ENCODE measurements at places on chromosomes 7 and 10.

DNA sequence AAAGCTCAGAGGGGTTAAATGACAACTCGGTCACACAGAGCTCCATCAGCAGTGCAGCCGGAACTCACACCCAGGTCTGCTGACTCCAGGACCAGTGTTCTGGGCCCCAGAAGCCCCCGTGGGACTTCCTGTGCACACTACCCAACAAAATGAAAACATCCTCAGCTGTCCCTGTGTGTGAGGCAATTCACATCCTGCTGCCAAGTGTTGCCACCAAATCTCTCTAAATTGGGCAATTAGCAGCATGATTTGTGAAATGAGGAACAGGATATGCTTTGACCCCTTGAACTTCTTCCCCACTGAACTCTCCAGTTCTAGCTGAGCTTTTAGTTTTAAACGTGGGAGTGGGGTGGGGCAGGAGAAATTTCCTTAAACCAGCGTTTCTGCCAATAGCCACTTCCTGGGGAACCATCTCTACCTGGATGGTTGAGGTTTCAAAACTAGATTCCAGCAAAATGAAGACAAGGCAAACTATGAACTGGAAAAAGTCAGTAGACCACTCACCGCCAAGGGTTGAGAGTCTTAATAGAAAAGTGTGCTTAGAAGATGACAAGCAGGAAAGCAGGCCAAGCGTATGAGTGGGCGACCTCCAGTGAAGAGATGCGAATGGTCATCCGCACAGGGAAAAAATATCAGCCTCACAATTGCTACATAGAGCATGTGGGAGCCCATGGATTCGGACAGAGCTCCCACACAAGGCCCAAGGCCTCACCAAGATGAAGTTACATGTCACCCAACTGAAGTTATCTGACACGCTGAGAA, 51.9 kb upstream of the CHST15 start:
- DNase-seq, result no peak

DNA sequence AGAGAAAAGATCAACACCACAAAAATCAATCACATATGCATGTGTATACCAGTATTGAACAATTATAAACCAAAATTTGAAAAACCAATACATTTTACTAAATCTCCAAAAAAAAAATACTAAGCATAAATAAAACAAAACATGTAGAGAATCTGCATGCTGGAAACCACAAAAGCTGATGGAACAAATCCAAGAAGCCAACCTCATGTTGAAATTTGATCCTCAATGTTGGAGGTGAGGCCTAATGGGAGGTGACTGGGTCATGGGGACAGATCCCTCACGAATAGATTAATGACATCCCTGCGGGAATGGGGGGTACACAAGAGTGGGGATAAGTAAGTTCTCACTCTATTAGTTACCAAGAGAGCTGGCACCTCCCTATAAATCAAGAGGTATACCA, 82.5 kb downstream of the OAT start:
- DNase-seq, result no peak

DNA sequence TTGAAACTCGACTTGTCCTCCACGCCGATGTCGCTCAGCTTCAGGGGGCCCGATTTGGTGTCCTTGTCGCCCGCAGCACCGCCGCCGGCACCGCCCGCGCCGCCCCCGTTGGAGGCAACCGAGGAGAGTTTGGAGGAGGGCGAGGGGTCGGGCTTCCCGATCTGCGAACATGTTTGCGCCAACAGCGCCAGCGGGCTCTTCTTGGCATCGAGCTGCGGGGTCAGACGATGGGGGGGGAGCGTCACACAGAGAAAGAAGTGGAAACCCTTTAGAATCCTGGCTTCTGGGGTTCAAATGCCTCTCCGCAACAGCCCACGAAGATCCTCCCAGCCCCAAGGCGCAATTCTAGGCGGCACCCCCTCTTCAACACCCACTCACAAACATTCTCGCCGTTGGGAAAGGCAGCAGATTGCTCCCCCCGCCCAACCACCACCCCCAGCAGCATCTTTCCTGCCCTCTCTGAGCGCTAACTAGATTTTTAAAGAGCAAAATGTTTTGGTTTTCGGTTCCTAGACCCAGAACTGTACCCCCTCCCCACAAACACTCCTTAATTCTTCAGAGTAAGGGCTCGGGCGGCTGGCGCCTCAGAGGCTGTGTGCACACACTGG, 1.3 kb downstream of the ZNF503 start:
- no peak for DNase-seq

DNA sequence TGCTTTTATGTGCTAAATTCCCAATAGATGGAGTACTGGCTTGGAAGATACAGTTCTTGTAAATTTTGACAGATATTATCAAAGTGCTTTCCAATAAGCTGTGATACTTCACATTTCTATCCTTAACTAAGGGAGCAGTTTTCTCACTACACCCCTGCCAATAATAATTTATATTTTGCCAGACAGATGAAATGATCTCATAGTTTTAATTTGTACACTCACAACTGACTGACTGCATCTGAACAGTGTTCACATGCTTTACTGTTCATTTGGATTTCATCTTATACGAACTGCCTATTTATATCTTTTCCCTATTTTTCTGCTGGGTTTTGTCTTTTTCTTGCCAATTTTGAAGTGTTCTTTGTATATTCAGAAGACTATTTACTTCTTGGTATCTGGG, 96.0 kb downstream of the BRAF start:
- DNase-seq, result no peak

- DNase-seq, result no peak
Observed at GRCh38 chr10:128029731-128030369, 96.4 kb downstream of the MKI67 start.

GRCh38 chr10:24210501-24210900, 1.6 kb downstream of the KIAA1217 start:
- no peak for DNase-seq

DNA sequence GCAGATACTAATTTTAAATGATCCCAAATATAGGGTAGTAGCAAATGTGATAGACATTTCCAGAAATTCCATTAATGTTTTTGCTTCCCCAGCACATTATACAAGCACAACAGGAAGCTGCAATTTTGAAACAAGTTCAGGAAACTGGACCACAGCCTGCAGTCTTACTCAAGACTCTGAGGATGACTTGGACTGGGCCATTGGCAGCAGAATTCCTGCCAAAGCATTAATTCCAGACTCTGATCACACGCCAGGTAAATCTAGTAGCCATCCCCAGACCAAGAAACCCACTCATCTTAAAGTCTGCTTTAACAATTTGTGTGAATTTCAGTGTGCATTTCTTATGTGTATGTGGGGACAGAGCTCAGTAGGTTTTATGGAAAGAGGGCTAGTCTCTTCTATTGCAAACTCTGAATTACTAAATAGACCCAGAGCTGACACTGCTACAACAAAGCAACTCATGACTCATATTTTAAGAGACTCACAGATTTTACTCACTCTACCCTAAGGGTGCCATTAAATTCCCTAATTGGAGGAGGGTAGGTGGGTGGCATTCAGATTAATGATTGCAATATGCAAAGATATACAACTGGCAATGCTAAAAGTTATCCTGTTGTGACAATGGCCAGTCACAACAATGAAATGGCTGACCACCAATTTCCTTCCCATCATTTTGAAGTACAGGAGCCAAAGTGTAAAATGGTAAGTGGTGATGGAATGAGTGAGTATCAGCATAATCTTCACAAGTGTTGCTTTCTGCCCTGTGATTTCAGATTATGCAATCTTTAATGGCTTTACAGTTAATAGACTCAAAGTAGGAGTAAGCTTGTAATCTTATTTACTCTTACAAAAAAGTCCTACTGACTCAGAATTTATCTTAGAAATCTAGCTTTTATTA, 317.6 kb upstream of the PLXDC2 start:
- DNase-seq, result no peak

GRCh38 chr7:148108381-148108780, 482.2 kb upstream of the C7orf33 start:
- DNase-seq, result no peak

GRCh38 chr10:52906046-52906445, 133.5 kb upstream of the MBL2 start:
- no peak for DNase-seq

- DNase-seq, result no peak
Observed at GRCh38 chr10:31769564-31769963, 159.1 kb downstream of the ARHGAP12 start.

DNA sequence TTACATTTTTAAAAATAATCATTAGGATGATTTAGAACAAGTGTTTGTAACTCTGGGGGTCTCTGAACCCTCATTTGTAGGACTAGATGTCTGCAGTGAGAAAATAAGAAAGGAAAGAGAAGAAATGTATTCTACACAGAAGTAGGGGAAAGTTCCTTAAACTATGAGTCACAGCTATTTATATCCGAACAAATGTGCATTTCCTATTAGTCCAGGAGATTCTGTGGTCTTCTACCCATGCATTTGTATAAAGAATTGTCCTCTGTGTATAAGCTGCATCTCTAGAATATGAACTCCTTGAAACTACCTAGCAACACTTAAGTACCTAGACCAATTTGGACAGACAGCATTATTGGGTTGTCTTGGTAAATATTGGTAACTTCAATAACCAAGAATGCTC, 15.9 kb upstream of the CD36 start:
- no peak for DNase-seq

GRCh38 chr7:123208793-123209192, 9.0 kb upstream of the SLC13A1 start:
- no peak for DNase-seq

DNA sequence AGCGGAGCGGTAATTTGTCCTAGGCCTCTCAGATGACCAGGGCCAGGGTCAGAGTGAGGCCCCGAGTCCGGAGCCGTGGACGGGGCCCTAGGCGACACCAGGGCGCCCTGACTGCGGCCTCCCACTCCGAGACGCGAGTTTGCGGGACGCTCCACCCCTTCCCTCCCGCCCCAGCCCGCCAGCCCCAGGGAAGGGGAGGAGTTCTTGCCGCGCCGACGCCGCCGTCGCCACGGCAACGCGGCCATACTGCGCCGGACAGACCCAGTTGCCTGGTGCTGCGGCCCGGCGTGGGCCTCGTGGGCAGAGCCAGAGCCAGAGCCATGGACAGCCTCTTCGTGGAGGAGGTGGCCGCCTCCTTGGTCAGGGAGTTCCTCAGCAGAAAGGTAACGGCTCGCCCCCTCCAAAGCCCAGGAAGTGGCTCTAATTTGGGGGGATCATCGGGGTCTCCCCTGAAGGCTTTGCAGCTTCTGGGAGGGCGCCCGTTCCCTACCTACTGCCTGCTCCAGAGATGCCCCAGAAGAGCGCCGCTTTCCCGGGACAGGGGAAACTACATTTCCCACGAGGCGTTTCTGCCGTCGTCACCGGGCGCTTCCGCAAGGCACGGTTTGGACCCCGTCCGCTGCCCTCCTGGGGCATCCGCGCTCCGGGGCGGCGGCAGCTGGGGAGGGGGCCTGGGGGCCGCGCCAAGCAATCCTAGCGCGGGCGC, at the start of gene MINDY4:
MINDY4 (plus strand) TSS at position 244 of the 706 bp plus-strand sequence; CDS start at position 321, 77 bp downstream.
- DNase-seq, result peak; percentile 30

DNA sequence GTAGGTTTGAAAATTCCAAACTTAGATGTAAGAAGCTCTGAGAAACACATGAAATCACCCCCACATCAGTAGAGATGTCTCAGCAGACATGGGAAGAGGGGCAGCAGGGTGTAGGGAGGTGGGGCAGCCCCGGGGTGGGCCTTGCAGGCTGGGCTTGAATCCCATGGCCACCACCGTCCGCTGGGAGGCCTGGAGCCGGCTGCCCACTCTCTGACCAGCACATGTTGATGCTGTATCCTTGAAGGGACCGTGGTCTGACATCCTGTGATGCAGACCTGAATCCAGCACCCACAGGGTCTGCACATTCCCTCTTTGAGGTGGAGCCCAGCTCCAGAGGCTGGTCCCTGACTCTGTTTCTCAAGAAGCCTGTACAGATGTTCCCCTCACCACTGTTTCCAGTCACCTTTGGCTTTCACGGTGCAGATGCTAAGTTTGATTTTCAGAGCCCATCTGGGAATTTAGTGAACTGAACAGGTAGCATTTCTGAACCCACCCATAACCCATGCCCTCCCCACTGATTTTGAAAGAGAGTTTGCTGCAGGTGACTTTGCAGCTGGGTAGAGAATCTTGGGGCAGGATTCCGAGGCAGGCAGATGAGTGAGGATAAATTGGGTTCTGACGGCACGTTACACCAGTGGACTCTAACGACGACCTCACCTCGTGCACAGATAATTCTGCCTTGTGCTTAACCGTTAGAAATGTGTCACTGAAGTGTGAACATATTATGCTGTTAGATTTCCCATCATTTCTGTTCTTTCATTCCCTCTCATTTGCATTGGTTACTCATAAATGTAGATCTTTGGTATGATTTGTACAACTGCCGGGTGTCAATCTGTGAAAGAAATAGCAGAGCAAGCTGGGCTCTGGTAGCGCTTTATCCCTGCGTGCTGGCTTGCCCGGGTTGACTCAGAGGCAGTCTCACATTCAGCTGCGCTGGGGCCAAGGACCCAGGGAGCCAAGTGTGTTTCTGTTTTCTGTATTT, 45.7 kb downstream of the IKZF1 start:
- peak; percentile 69 for DNase-seq

GRCh38 chr10:127943336-127943910, 36.5 kb downstream of the PTPRE start:
- DNase-seq, result no peak

DNA sequence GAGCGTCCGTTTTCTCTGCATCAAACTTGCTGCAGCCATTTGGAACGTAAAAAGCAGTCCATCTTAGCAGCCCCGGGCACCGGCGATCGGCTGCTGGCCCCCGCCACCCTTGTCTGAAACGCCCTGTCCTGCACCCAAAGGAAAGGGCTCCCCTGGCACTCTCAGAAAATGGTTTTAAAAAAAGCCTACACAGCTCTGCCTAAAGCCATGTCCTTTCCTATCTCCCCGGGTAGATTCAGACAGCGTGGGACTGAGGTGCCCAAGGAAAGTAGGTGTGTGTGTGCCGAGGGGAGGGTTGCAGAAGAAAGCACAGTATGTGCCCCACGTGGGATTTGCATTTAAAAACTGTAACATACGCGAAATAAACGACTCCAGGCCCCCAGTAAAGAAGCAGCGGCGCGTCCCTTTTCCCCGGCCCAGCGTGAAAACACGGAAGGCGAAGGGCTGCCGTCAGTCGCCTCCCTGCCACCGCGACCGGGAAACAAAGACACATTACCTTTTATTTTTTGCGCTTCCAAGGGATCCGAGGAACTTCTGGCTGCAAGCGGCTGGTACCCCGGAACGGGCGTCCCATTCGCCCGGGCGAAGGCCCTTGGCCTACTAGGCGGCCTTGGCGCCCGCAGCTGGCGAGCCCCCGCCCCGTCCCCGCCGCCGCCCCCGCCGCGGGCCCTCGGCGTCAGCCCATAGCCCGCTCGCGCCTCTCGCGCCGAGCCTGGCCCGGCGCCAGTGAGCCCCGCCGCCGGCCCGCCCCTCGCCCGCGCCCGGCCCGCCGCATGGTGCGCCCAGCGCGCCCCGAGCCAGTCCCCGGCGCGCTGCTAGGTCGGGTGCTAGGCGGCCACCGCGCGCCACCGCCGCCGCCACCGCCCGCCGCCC, 304.6 kb downstream of the PRPF18 start:
- DNase-seq, result no peak

- DNase-seq, result no peak
Observed at GRCh38 chr10:33180390-33180789, 154.1 kb downstream of the NRP1 start.

- no peak for DNase-seq
Observed at GRCh38 chr7:94588075-94588474, 67.9 kb downstream of the SGCE start.
